Stimulated activated CD4-positive, alpha-beta T cell treated with anti-CD3 and anti-CD28 coated beads, Interleukin-15, amount 100 ng/mL, for 48 hours (primary cell): ENCODE measurements at places on chromosomes 1 and 21.

GRCh38 chr1:184956999-184957700, 17.2 kb downstream of the NIBAN1 start:
- DNase-seq, result no peak

DNA sequence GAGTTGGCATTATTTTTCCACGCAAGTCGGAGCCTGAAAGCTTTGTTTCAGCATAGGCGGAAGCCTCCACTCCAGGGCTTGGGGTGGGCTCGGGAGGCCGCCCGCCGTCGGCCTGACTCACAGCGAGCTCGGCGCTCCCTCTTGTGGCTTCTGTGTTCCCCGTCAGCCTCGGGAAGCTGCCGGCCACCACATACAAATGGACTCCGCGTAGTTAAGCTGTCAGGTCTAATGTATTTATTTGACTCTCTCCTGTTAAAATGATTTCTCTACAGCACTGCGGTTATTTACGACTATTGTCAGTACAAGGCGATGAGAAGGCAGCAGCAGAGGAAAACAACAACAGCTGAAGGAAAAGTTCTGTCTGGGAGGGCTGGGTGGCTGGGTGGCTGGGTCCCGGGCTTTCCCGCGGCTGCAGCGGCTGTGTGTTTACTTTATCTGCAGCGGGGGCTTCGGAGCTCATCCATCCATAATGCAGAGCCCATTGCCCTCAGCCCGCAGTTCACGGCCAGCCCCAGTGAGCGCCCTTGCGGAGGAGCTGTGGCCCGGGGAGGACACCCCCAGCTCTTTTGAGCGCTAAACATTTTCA, 375.7 kb upstream of the CAMK1G start:
- DNase-seq, result peak; percentile 7

DNA sequence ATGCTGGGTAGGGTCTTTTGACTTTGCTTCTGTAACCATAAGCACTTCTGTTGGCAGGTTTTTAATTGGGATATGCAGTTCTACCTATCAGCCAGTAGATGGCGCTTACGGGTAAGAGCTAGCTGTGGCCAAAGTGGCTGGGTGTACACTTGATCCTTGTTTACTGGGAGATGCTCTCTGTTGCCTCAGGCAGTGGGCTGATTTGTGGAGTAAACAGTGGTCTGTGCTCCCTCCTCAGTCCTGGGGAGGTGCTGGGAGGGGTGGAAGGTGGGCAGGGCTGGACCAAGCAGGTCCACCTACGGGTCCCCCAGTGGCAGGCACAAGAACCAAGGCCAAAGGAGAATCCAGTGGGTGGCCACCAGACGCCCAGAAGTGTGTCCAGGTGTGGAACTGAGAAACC, 43.4 kb downstream of the RALGPS2 start:
- DNase-seq, result no peak

DNA sequence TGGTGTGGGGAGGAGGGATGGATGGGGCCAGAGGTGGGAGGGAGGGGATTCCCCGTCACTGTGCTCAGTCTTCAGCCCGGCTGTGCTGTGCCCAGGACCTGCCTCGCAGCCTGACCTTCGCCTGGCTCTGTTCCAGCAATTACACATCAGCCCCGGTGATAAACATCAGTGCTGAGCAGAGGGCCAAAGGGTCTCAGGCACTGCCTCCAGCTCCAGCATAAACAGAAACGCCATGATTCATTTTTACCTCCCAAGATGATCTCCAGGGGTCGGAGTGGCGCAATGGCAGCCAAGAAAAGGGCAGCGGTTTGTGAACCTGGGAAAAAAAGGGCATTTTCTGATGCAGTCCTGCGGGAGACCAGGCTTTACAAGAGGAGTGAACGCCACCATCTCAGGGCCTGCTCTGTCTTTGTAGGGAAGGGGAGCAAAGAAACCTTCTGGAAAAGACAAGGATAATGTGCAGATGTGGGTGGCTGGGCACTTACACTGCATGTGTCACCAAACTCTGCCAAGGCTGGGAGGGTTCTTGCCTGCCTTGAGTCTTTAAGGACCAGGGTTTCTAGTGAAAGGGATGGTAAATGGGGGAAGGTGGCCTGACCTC, 28.1 kb downstream of the SHISA4 start:
- no peak for DNase-seq

DNA sequence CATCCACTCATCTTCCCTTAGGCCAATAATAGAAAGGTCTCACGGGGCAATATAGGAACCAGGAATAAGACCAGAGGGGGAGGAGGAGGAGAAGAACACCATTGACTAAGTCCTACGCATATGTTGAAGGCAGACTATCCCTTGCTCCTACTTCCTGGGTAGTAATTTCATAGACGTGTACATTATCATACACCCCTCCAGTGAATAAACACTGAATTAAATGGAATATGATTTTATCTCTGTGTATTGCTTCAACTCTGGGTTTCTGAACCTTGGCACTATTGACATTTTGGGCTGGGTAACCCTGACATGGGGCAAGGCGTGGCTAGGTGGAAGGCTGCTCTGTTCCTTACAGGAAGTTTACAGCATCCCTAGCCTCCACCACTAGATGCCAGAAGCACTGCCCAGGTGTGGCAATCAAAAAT, 17.3 kb upstream of the FHAD1 start:
- no peak for DNase-seq

DNA sequence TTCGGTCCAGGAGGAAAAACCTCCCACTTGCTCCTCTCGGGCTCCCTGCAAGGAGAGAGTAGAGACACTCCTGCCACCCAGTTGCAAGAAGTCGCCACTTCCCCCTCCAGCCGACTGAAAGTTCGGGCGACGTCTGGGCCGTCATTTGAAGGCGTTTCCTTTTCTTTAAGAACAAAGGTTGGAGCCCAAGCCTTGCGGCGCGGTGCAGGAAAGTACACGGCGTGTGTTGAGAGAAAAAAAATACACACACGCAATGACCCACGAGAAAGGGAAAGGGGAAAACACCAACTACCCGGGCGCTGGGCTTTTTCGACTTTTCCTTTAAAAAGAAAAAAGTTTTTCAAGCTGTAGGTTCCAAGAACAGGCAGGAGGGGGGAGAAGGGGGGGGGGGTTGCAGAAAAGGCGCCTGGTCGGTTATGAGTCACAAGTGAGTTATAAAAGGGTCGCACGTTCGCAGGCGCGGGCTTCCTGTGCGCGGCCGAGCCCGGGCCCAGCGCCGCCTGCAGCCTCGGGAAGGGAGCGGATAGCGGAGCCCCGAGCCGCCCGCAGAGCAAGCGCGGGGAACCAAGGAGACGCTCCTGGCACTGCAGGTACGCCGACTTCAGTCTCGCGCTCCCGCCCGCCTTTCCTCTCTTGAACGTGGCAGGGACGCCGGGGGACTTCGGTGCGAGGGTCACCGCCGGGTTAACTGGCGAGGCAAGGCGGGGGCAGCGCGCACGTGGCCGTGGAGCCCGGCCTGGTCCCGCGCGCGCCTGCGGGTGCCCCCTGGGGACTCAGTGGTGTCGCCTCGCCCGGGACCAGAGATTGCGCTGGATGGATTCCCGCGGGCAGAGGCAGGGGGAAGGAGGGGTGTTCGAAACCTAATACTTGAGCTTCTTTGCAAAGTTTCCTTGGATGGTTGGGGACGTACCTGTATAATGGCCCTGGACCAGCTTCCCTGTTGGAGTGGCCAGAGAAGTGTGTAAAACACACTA, 45.3 kb downstream of the MRPL39 start:
- peak; percentile 78 for DNase-seq

- no peak for DNase-seq
Observed at GRCh38 chr1:70754701-70755100, 292.9 kb downstream of the PTGER3 start.

DNA sequence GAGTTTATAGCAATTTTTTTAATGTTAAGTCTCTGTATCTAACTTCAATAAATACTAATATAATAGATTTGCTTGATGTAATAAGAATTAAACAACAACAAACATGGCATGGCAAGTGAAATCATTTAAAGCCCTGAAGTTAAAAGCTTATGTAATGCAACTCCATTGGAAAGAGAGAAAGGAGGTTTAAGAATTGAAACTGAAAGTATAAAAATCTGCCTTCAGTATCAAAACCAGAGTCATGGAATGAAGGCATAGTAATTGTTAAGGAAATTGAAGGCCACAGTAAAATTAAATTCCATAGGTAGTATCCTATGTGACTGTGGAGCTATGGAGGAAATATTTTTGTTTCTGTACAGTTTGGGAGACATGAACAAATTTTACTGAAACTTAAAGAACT, 55.1 kb downstream of the PRDX6 start:
- DNase-seq, result no peak

- DNase-seq, result no peak
Observed at GRCh38 chr1:64685217-64685616, 59.7 kb upstream of the RAVER2 start.

DNA sequence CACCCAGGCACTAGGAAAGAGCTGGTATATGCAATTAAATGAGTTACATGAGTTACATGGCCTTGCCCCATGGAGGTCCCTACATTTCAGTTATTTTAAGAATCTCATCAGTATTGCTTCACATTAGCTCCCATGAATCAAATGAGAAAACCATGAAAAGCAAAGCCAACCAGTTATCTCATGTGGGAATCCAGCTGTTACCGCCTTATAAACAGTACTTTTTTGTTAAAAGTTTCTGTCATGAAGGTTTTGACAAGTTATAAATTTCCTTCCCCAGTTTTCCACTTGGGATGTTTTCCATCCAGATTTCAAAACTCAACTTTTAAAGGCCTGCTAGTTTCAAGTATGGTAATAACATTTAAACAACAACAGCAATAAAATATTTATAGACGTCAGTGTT, 544.8 kb downstream of the NUF2 start:
- DNase-seq, result no peak

GRCh38 chr1:236142253-236143103, at the start of gene GPR137B:
Gene GPR137B, plus strand, starts transcription at chr1:236142539. Its CDS starts 84 bp downstream, at chr1:236142623.
- DNase-seq, result peak; percentile 47

DNA sequence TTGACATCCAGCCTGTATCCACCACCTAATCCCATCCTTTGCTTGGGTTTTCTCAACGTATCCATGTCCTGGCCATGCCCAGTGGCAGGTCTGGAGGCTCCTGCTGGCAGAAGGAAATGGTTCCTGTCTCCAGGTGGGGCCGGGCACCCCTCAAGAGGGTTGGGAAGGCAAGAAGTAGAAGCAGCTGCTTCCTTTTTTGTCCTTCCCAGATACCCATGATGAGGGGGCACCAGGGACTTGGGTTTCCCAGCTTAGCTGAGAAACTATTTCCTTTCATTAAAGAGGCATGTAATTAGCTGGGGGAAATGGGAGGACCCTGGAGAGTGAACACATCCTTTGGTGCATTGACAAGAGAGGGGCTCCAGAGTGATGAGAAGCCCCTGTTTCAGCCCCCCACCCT, 21.1 kb upstream of the SLC45A3 start:
- no peak for DNase-seq

DNA sequence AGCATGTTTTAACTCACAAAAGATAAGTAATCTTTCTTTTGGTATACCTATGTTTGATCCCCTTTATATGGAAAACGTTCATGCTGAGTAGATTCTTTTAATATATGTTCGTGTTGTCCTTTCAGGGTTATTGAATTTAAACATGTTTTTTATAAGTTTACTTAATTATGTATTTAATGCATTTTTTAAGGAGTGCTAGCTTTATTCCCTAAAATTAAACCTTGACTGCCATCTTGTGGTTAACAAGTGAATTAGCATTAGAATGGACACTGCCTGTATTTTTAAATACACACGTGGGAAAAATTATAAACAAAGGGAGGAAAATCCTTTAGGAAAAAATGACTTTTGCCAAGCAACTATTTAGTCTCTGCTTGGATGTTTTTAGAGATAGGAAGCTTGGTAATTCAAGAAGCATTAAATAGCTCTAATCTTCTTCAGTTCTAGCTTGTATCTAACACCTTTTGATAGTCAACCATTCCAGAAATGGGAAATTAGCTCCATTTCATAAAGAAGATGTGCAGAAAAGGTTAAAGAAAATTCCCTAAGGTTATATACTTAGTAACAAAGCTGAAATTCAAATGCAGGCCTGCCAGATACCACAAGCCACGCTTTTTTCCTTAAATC, 43.0 kb downstream of the UBE2U start:
- DNase-seq, result no peak

DNA sequence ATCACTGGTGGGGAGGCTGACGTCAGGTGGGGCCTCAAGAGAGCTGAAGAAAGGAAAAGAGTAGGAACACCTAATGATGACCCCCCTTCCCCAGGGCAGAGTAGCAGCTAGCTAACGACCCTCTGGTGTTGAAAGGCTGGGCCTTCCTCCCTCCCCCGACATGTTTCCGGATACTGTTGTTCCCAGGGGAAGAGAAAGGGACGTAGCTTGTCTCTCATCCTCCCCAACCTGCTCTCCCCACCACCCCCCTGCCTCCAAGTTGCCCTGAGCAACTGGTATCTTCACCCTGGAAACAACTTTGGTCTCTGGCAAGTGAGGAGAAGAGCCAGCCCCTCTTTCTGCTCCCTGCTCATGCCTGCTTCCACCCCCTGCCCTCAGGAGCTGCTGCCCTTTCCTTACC, 2.4 kb downstream of the SEMA6C start:
- DNase-seq, result no peak

DNA sequence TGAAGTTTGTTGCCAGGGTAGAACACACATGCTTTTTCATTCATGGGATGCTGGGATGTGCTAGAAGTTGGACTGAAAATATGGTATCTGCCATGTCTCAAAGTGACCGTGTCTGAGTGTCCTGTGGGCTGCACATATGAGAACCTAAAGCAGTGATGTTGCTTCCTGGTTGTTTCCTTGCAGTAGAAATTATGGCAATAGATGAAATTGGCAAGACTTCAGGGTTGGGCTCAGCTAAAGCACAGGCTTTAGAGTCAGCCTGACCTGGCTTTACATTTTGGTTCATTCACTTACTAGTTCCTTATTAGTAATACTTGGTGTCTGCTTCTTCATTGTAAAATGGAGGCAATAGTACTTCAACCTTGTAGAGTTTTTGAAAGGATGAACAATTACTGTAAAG, 2.2 kb downstream of the LAMC2 start:
- DNase-seq, result no peak

DNA sequence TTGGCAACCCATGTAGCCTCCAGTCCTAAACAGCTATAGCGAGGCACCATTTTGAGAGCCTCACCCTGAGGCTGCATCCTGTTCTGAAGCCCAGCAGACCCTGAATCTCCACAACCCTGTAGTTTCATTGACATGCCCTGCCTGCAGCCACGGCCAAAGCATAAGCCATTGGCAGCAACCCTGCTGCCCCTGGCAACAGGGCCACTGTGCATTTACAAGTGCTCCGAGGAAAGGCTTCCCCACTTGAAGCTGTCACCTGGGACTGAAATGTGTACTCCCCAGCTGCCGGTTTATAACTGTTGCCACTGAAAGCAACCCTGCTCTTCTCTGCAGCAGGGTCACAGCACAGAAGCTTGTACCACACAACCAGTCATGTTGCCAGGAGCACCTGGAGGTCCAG, 124.2 kb upstream of the OLFM3 start:
- DNase-seq, result no peak

DNA sequence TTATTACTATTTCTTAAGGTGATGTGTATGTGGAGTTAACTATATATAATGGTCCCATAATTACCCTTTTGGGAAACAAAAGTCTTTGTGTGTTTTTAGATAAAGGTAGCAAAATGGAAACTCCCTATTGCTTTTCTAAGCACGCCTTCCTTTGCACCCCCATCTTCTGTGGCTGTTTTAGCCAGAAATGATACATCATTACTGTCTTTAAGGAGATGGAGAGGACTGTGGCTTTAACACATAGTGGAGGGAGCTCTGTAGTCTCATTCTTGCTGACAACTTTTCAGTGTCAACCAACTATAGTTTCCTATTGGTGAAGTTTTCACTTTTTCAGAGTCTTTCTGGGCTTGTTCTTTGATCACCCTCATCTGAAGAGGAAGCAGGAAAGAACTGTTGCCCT, 1.0 kb downstream of the APOBEC4 start:
- no peak for DNase-seq
